HL-60 (cell line): ENCODE measurements at places on chromosomes 4 and X.

DNA sequence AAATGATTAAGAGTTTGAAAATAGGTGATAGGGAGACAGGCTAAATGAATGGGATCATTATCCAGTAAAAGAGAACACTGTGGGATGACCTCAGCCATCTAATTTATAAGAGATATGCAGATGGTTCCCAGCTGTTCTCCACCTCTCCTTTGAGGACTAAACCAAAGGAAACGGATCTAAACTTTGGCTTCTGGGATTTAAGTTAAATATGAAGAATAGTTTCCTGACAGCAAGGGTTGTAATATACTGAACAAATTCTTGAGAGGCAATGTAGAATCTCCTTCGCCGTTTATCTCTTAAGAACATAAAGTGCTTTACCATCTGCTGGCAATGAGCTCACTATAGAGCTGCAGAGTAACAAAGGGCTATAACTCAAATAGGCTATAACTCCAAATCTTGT lies 35.4 kb upstream of the HPGDS start:
- DNase-seq = no peak

DNA sequence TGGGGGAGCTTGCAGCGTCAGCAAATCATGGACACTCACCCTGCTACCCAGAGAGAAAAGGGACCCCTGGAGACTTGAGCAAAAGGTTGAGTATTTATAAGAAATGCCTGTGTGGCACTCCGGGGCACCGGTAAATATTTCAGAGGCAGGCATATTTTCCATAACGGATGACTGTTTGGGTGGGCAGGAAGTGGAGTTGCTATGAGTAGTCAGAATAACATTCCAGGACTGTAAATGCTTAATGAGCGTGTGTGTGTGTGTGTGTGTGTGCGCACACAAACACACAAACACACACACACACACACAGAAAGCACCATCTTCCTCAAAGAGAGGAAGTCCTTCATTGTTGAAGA lies 74.6 kb downstream of the MXRA5 start:
- DNase-seq = no peak

- no peak for DNase-seq
Observed at GRCh38 chr4:6969826-6970800, 60.5 kb downstream of the TBC1D14 start.

DNA sequence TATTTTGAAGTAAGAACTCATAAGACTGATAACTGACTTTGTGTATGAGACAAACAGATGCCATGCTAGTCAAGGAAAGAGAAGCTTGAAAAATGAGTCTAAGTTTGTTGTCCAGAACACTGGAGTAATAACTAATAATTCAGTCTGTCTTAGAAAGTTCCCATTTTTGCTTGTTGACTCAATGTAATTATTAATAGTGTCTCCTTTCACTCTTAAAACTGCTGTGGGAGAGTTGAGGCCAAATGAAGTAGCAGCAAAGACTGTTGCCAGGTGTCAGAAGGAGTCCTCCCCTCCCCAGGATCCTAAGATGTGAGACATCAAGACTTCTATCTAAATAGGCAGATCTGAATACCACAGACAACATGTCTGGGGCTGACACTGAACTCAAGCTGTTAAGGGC lies 20.8 kb upstream of the FAM13A start:
- DNase-seq = no peak

GRCh38 chrX:153631907-153632594 lies 15.0 kb upstream of the DUSP9 start:
- no peak for DNase-seq
